Foreskin keratinocyte (primary cell): ENCODE measurements at places on chromosomes 5 and 9.

DNA sequence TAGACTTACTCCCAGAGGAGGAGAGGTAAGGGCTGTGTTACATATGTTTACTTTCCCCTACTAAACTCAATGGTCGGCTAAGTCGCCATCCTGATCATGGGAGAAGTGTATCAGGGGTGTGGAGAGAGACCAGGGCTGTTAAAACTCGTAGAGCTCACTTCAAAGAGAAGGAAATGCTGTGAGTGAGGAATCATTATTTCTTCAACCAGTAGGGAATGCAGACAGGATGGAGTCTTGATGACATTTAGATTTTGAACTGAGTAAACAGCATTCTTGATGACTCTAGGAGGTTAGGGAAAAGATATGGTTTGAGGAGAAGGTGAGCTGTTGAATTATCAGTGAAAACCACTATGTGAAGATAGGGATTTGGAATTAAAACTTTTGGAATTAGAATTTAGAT is 17.3 kb downstream of the RECK start:
- no peak for DNase-seq

DNA sequence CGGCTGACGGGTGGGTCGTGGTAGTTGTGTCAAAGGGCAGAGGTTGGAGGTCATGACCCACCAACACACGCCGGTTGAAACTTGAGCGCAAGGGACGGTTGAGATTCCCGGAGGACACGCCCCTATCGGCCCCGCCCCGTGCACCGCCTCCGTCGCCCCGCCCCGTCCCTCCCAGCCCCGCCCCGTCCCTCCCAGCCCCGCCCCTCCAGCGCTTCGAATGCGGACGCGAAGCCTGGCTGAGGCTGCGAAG is 226 bp upstream of the RANBP17 start:
- DNase-seq: no peak

DNA sequence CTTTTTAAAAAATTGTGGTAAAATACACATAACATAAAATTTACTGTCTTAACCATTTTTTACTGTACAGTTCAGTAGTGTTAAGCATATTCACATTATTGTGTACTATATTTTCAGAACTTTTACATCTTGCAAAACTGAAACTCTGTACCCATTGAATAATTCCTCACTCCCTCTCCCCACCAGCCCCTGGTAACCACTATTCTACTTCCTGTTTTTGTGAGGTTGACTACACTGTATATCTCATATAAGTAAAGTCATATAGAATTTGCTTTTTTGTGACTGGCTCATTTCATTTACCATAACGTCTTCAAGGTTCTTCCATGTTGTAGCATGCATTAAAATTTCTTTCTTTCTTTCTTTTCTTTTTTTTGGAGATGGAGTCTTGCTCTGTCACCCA is 87.0 kb downstream of the LNPEP start:
- DNase-seq: no peak

DNA sequence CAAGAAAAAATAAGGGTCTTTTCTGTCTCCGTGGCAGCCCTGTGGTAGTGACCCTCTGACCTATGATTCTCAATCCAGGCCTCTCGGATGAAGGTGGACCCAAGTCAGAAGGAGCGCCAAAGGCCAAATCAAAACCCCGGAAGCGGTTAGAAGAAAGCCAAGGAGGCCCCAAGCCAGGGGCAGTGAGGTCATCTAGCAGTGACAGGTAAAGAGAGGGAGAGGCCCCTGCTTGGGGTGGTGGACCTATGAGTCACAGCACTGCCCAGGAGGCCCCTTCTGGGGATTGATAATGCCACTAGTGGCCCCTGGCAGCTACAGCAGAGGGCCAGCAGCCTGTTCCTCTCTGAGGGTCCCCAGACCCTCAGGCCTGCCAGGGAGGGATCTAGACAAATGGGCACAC is 6.4 kb upstream of the SLC2A8 start:
- DNase-seq: no peak

DNA sequence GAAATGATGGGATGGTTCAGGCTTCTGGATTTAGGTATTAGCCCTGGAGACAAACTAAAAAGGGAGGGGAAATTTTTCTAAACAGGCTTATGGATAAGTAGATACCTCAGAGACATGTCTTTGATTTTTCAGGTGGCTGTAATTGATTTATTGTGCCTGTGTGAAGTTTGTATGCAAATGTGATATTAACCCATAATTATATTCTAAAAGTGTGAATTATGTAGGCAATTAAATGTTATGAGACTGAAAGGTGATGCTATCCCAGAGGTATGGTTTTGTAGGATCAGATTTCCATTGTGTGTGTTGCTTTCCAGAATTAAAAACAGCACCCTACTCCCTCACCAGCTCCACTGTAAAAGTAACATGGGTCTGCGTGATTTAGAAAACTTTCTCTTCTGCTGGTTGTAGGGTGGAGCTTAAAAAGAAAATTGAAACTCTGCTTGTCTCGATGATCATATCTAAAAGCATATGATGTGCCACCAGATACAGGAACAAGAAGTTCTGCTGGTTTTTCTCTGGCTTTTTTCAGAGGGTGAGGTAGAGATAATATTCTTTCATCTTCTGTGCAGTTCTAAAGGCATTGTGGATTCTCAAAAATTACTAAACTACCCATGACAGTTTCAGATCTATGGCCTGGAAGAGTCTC is 71.8 kb upstream of the TAF11L2 start:
- no peak for DNase-seq

GRCh38 chr5:2761921-2762488 is 10.5 kb upstream of the IRX2 start:
- DNase-seq: no peak

DNA sequence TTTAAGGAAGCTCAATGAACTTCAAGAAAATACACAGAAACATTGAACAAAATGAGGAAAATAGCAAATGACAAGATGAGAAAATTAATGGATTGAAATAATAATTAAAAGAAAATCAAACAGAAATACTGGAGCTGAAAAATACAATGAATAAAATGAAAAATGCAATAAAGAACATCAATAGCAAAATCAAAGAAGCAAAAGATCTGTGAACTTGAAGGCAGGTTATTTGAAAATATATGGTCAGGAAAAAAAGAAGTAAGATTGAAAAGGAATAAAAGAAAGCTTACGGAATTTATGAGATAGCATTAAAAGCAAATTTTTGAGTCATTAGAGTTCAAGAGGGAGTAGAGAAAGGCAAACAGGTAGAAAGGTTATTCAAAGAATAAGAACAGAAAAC is 42.4 kb downstream of the CERT1 start:
- no peak for DNase-seq

DNA sequence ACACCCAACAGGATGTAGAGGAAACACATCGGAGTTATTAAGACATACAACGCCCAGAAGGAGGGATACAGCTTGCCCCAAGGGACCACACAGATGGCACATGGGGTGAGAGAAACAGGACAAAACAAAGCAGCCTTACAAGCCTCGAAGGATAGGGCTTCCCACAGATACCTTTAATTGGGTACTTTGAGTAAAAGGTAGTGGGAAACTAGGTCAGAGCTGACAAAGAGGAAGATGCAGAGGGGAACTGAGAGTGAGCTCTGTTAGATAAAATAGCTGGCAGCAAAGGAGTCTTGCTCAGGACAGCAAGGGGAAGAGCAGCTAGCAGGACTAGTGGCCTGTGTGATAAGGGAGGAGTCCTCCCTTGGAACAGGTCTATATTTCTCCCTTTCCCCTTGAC is 48.2 kb downstream of the OTP start:
- DNase-seq: no peak

DNA sequence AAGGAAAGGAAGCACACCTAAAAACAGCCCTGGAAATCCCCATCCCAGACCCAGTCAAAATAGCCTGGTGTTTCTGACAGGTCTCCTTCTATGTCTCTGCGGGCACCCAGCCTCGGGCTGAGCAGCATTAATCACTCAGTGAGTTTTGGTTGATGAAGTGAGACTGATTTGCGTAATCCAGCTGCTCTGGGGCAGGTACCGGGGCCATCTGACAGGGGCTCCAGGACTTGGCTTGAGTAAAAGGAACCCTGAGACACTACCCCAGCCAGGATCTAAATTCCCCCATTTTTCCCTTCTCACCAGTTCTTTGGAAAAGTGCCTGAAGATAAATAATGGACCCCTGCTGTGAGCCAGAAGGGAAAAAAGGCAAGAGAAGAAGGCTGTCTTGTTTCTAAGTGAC is 596 bp downstream of the SLC28A3 start:
- peak; percentile 63 for DNase-seq

GRCh38 chr9:72960446-72960845 is 7.6 kb upstream of the ALDH1A1 start:
- DNase-seq: peak; percentile 36

- no peak for DNase-seq
Measured at GRCh38 chr5:1211701-1212100, 10.3 kb downstream of the SLC6A19 start.

- no peak for DNase-seq
Measured at GRCh38 chr5:9198394-9198793, 347.5 kb downstream of the SEMA5A start.

DNA sequence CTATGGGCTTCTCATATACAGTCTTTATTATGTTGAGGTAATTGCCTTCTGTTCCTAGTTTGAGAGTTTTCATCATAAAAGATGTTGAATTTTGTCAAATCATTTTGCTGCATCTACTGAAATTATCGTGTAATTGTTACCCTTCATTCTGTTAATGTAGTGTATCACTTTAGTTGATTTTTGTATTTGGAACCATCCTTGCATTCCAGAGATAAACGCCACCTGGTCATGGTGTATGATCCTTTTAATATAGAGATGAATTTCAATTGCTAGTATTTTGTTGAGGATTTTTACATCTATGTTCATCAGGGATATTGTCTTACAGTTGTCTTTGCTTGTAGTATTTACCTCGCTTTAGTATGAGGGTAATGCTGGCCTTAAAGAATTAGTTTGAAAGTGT is 19.3 kb downstream of the MEIKIN start:
- DNase-seq: no peak

DNA sequence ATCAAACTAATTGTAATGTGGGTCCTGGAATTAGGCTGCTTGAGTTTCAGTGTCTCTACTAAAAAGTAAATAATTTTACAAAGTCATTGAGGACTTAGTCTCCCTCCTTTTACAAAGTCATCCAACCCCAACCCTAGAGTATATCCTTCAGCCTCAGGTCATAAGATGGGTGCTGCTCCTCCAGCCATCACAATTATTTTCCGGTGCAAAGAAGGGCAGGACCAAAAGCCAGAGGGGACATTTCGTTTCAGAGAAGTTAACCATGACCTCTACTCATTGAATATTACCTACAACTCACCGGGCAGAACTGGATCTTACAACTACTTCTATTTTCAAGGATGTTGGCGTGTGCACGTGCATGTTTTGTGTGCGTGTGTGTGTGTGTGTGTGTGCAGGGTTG is 60.5 kb upstream of the TNFSF8 start:
- DNase-seq: no peak

DNA sequence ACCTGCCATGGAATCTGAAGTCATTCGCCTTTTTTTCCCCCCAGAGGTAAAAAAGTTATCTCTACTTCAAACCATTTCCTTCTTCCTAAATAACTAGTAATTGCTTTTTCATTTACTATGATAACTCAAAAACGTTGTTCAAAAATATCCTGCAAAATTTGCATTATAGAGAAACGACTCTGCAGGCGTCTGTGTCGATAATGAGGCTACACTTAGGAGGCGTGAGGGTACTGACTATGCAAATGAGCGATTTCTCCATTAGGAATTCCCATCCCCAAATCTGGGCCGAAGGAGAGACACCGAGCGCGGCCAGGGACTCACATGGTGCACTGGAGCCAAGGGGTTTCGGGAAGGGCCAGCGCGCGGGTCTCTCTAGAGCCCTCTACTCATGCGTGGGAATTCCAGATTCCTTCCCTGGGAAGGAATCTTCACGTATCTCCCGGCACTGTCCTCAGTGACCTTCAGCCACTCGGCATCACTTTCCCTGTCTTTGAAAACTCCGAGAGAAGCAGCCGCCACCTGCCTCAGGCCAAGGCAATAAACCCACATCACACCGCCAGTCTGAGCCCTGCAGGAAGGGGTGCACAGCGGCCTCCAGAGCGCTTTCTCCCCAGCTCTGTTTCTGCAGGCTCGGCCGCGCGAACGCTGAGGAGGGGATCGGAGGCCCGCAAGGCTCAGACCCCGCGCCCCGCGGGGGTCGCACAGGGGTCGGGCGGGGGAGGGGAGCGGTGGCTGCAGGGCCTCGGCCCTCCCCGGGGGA is 718 bp upstream of the DENND4C start:
- peak; percentile 60 for DNase-seq

DNA sequence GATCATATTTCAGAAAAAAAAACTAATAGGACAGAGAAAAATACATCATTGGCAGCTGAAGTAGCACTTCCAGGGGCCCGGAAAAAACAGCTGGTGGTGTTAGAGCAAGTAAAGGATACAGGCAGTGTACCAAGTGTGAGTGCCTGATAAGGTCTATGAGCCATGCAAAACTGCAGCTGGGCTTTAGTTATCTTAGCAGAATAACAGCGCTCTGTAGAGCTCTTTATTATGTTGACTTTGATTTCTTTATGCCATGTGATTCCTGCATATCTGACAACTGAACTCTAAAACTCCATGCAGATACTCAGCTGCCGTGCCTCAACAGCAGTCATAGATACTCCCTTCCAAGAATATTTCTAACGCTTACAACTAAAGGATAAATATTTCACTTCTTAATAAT is 119.5 kb downstream of the CAAP1 start:
- no peak for DNase-seq

DNA sequence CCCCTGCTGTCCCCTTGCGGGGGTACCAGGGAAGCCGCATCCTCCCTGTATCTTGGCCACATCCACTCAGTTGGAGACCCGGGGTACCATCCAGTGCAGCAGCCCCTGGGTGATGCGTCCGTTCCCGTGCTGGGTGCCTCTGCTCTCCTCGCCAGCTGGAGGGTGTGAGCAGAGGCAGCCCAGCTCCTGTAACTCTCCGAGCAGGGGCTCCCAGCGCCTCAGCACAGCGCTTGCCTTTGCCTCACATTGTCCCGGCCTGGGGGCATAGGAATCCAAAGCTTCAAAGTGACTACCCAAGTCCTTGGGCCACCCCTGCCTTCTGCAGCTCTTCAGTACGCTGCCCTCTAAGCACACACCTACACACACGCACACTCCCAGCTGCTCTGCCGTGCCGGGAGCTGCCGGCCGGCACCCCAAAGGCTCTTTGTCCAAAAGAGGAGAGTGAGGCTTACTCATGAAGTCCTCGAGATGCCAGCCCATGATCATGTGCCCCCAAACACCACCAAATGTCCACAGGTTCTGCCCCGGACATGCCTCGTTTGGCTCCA is 733 bp downstream of the ANGPTL2 start:
- no peak for DNase-seq

- DNase-seq: peak; percentile 21
Measured at GRCh38 chr5:6712142-6712576, 1.1 kb upstream of the TENT4A start.

GRCh38 chr9:105725370-105725769 is 31.0 kb downstream of the TMEM38B start:
- DNase-seq: no peak

- DNase-seq: no peak
Measured at GRCh38 chr9:128742401-128742800, 18.5 kb upstream of the ZDHHC12 start.

- DNase-seq: no peak
Measured at GRCh38 chr5:110323357-110323756, 403.1 kb downstream of the TMEM232 start.

- DNase-seq: peak; percentile 34
Measured at GRCh38 chr9:116899337-116900006, 212.4 kb downstream of the TRIM32 start.
